ENCODE measurements at places on chromosomes 16 and 17. TPM values are rescaled to one million over a fixed set of nuclear protein-coding genes. Genes with fewer than 3 reads are reported as not detected.

GRCh38 chr16:24609740-24610415, 70.5 kb downstream of the RBBP6 start:
- peak; percentile 59 for DNase-seq

The CES4A gene
- 13.0 TPM for total RNA-seq

DNA sequence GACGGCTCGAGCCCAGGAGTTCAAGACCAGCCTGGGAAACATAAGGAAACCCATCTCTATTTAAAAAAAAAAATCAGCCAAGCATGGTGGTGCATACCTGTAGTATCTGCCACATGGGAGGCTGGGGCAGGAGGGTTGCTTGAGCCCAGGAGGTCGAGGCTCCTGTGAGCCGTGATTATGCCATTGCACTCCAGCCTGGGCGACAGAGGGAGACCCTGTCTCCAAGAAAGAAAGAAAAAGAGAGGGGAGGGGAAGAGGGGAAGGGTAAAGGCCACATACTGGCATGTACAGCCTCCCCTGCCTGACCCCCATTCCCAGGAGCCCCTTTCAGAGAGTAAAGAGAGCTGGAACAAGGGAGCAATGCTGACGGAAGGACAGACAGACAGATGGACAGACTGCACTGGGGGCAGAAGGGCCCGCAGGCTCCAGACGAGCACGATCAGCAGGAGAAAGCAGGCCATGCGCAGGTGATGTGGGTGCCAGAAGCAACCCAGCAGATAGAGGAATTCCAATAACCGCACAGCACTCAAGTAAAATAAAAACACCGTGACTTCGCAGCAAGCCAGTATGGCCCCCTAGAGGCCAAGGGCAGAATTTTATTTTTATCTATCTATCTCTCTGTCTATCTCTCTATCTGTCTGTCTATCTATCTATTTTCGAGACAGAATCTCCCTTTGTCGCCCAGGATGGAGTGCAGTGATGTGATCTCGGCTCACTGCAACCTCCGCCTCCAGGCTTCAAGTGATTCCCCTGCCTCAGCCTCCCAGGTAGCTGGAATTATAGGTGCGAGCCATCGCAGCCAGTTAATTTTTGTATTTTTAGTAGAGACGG, 27.1 kb upstream of the SNN start:
- DNase-seq, result peak; percentile 64

GRCh38 chr17:28057731-28058246, 15.3 kb downstream of the NLK start:
- no peak for DNase-seq

DNA sequence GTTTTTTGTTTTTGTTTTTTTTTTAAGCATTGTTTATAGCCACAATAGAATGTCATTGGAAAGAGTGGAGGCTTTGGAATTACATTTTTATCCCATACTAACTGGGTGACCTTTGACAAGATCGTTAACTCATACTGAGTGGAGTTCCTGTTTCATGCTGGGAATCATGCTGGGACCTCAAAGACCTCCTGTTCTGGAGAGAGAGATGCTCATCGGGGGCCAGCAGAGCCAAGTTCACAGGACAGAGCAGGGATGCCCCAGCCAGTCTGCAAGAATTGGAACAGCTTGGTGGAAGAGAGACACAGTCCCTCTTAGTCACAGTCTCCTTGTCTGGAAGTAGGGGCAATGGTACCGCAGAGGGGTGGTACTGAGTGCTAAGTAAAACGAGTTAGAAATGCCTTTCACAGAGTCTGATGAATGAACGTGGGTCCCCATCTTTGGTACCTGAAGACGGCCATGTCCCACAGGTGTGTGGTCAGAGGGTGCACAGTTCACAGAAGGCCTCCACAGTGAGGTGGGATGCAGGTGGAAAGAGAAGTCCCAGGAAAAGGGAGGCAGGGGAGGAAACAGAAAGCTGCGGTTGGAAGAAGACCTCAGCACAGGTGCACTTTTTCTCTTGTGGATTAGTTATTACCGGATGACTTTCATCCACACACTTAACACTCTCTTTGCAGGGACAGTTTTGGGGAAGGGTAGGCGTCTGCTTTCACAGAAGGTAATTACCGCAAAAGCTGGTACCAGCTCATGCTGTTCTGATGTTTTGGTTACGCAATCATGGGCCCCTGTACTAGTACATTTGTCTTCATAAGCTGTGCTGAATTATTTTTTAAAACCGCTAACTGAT, 147.8 kb downstream of the PRKCA start:
- no peak for DNase-seq

GRCh38 chr16:2777903-2778629, 986 bp upstream of the ELOB start:
- DNase-seq, result peak; percentile 54

- DNase-seq, result peak; percentile 72
Measured at GRCh38 chr17:35257208-35257659, 14.4 kb downstream of the SLFN5 start.

DNA sequence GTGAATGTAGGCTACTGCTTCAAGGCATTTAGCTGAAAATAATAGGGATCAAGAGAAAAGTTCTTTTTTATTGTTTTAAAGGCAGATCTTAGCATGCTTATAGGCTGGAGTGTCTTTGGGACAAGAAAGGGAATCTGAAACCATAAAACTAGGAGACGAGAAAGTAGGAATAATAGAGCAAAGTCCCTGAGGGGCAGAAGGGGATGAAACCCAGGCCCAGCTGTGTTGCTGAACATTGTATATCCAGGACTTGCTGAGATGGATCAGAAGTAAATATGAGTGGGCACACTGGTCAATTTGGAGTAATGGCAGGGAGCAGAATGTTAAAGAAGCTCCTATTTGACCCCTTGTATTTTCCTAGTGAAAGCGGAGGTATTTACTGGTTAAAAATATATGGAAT, 9.3 kb downstream of the ZNF689 start:
- DNase-seq, result no peak

The NPIPB6 gene
- total RNA-seq, result 10.5 TPM

DNA sequence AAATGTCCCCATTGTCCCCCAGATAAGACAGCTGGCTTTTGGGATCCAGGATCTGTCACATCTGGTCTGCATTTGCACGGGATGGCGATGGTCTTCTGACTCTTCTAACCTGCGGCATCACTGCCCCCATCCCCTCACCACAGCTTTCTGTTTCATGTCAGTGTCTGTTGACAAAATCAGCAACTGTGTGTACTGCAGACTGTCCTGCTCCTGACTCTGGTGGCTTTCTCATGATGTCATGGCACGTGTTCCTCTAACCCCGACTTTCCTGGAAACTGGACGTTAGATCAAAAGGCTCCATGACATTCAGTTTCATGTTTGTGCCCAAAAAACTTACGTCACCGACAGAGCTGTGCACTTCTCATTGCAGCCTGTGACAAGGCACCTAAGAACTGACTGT, 30.1 kb upstream of the CPNE2 start:
- no peak for DNase-seq

The EXOSC6 gene
- total RNA-seq, result 24.3 TPM

The TNFSF12 gene
- 17.9 TPM for total RNA-seq

DNA sequence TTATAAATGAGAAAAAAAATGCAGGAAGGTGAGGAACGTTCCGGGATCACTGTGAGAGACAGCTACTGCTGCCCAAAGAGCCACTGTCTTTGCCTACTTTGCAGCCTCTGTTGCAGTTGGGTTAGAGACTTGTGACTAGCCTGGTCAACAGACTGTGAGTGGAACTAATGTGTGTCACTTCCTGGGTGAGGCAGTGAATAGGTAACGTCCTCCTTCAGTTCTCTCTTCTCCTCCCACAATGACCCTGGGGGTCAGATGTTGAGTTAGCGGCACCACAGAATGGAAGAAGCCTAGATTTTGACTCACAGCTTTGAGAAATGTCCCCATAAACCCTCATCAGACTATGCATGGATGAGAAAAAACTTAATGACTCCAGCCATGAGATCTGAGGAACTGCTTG, 5.2 kb downstream of the C16orf46 start:
- no peak for DNase-seq

The MYH1 gene
- under 0.01 TPM for total RNA-seq

GRCh38 chr17:42341568-42341967, 46.7 kb downstream of the STAT3 start:
- no peak for DNase-seq

The PLLP gene
- 38.5 TPM for total RNA-seq

- DNase-seq, result no peak
Measured at GRCh38 chr16:7318686-7319085, 14.0 kb upstream of the RBFOX1 start.

DNA sequence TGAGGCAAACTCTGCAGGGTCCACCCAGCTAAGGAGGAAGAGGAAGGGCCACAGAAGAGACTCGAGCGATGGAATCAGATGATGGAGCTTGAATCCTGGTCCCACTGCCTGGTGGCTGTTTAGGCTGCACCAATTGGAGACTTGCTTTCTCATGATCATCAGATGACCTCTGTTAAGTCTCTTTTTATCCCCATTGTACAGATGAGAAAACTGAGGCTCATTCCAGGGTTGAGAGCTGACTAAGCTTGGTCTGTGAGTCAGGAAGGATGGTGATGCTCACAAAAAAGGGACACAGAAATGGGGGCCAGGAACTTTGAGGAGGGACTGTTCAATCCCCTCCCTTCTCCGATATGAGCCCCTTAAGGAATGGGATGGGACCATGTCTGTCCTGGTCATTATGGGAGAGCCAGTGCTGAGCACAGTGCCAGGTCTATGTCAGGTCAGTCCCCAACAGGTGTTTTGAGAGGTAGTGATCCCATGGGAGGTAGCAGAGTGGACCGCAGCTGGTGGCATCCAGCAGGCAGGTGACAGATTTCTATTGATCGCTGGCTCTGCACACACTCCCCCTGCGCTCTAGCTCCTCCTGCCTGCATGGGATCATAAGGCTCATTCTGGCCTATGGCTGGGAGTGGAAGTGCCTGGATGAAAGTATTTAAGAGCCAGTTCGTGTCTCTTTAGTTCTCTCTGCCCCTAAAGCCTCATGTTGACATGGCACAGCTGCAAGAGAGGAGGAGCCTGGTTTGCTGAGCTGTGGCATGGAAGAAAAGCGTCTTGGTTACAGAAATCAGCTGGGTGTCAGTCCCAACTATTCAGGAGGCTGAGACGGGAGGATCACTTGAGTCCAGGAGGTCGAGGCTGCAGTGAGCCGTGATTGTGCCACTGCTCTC, 27.2 kb downstream of the SNX20 start:
- DNase-seq, result no peak

The UBE2Z gene
- total RNA-seq, result 103 TPM

The P2RX5 gene
- total RNA-seq, result not detected

The TRPV2 gene
- total RNA-seq, result 3.2 TPM

The NPEPPS gene
- total RNA-seq, result 103 TPM

Measured in thyroid gland (tissue), 4 donors.